CD4-positive, alpha-beta T cell treated with Interleukin-4 for 4 hours (primary cell): ENCODE measurements at places on chromosomes 2 and 18.

DNA sequence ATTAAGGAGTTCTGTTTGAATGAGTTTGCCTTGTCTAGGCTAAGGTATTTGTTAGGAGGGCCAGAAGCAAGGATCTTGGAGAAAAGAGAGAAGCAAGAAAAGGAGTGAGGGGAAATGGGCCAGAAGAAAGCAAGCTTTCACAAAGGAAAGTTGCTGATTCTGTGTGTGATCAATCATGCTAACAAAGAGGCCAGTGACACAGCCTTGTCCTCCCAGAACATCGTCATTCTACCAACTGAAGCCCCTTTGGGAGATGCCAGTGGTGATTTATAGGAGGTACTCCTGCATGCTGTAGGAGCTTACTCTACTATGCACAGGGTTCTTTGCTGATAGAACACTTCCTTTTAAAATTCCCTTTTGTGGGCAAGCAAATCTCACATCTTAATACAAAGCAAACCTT, 449.2 kb upstream of the SPRED2 start:
- no peak for DNase-seq

DNA sequence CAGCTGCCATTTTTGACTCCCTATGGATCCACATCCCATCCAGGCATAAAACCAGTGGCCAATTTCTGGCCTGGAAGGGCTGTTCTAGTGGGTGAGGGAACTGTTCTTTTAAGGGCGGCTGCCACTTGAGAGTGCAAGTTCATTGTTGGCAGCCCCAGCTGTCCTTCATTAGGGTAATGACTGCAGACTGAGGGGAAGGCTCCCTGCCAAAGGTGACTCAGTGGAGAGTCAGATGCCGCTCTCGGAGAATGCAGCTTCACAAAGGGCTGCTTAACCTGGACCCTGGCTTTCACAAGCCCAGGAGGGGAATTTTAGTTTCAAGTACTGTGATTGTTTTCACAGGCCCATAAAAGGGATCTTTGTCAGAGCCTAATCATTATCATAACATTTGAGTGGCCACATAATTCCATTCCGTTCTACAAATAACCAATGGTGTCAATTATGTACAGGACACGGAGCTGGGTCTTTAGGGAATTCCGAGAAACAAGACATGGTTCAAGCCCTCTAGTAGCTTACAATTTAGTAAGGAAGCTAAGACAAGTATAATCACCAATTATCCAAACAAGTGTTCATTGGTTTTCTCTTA, 235.7 kb downstream of the CDCA7 start:
- no peak for DNase-seq

DNA sequence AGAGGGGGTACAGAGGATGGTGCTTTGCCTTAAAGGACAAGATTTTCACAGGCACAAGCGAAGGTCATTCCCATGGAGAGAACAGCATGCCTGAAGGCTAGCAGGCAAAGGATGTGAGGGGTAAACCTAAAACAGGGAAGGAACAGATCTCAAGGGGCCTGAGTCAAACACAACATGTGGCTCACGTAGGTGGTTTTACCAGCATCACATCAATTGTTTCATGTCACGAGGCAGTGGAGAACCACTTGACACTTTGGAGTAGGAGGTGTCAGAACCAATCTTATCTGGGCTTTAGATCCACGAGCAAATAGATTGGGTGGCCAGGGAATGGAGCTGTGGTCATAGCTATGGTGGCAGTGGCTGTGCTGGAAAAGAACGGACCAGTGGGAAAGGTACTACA, 8.4 kb downstream of the COX5B start:
- DNase-seq = no peak

GRCh38 chr2:9549420-9549819, 6.2 kb downstream of the ADAM17 start:
- no peak for DNase-seq

DNA sequence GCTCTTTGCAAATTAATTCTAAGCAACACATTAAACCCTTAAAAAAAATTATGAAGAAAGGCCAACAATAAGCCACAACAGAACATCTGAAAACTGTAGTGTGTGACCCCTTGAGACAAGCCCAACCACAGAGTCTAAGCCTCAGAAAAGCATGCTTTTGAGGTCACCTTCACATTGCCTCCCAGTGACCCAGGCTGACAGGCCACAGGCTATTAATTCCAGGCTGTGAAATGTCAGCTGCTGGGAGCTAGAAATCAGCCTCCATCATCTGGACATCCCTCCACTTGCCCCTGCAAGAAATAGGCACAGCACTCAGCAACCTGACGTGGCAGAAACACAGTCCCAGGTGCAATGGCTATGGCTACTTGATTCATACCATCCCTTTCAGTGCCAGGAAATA, 179.4 kb upstream of the ZFP36L2 start:
- no peak for DNase-seq

DNA sequence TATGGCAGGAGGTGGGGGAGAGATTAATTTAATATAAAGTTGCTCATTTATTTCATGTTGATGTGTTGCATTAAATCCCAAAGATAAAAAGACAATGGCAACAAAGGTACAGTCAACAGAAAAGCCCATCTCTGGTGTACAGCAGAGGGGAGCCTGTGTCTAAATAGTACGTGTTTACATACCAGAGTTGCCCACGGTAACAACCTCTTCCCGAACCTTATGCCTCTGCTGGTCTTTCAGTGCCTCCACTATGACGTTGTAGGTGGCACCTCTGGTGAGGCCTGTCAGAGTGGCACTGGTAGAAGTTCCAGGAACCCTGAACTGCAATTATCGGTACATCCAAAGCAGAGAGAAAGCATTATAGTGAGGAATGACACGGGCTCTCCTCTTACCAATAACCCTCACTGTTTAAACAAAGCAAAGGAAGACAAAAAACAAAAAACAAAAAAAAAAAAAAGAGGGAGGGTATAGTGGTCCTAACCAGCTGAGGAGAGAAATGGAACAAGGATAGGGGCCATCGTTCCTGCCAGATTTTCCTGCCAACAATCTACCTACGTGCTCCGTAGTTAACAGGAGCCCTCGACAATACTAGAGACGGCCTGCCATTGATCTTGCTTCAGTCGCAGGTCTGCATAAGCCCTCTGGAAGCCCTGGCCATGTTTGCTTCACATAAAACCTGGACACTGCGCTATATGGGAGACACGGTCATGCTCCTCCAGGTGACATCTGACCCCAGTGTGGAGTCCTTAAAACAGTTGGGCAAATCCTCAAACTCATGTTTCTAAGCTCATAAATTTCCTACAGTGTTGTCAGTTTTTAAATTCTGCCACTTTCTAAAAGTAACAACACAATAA, 58.5 kb downstream of the ATIC start:
- no peak for DNase-seq

GRCh38 chr2:67856866-67857265, 205.9 kb downstream of the C1D start:
- DNase-seq = no peak

GRCh38 chr2:186036862-186037449, 298.4 kb downstream of the FSIP2 start:
- no peak for DNase-seq

- no peak for DNase-seq
Observed at GRCh38 chr2:32231959-32232358, 32.7 kb downstream of the NLRC4 start.

GRCh38 chr2:123101434-123101833, 923.7 kb upstream of the CNTNAP5 start:
- DNase-seq = no peak

DNA sequence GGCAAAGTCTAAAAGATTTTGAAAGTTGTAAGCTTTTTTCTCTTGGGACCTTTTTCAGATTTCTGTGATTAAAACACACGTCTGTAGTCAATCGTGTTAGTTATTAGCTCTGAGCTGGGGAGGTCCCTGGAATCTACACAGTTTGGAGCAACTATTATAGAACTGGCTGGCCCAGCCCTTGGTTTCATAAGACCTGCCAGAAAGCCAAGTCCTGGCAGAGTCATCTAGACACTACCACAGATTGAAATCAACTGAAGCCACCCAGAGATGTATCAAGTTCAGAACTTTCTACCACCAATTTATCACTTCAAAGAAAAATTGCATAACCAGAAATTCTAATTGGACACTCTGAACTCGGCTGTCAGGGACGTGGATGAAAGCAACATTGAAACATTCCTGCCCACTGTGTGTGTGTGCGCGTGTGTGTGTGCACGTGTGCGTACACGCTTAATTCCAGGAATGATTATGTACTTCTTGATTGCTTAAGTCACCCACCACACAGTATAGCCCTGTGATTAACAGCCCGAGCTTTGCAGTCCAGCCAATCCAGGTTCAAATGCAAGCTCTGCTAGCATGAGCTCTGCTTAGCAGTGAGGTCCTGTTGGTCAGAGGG, 126.3 kb downstream of the TPGS2 start:
- DNase-seq = no peak

- DNase-seq = peak; percentile 29
Observed at GRCh38 chr2:149040451-149040850, 2.0 kb downstream of the LYPD6B start.

- no peak for DNase-seq
Observed at GRCh38 chr2:121066526-121066925, 218.5 kb downstream of the TFCP2L1 start.

DNA sequence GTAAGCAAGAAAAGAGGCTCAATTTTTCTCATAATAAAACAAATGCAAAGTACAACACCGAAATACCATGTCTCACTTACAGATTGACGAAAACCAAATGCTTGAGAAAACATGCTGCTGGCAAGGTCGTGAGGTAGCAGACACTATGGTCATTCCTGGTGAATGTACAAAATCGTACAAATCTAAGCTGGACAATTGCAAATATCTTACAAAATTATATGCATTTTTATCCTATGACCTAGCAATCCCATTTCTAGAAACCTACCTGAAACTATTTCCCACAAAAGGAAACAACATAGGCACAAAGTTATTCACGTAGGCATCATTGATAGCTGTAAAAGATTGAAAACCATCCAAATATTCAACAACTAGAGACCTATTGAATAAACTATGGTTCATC, 54.0 kb downstream of the SCG2 start:
- no peak for DNase-seq

DNA sequence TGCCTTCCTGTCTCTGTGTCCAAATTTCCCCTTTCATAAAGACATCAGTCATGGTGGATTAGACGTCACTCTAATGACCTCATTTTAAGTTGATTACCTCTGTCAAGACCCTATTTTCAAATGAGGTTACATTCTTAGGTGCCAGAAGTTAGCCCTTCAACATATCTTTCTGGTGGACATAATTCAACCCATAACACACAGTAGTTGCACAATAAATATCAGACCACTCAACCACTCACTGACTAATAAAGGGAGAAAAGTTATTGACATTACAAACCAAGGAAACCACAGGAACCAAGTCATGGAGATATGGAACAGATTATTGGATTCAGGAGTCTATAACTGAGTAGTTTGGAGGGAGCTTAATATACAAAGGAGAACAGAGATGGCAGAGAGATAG, 377.4 kb upstream of the ACVR2A start:
- no peak for DNase-seq

GRCh38 chr2:233240897-233241296, 10.6 kb upstream of the ATG16L1 start:
- DNase-seq = peak; percentile 85
